ENCODE measurements at places on chromosomes 2 and 18.

DNA sequence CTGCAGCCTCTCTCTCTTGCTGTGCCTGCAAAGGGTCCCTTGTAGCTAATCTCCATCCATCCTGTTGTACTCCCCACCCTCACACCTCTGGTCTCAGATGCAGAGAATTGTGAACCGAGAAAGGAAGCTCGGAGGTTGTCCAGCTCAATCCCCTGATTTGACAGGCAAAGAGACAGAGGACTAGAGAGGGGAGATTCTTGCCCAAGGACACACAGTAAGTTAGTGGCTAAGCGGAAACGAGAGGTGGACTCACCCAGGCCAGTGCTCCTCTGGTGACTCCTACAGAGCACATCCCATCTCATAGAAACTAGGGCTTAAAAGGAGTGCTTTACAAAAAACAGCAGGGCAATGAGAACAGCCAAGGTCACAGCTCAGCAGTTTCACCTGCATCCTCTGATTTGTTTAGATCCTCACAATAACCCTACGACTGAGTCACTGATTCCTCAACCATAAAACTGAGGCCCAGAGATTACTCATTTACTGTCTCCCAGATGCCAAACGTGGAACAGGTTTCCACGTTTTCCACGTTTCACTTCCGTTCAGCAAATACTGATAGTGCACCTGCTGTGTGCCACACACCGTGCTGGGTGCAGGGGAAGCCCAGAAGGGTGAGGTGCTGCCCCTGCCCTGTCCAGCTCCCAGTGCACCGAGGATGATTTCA is 22.1 kb downstream of the EHD3 start:
- no peak for DNase-seq

DNA sequence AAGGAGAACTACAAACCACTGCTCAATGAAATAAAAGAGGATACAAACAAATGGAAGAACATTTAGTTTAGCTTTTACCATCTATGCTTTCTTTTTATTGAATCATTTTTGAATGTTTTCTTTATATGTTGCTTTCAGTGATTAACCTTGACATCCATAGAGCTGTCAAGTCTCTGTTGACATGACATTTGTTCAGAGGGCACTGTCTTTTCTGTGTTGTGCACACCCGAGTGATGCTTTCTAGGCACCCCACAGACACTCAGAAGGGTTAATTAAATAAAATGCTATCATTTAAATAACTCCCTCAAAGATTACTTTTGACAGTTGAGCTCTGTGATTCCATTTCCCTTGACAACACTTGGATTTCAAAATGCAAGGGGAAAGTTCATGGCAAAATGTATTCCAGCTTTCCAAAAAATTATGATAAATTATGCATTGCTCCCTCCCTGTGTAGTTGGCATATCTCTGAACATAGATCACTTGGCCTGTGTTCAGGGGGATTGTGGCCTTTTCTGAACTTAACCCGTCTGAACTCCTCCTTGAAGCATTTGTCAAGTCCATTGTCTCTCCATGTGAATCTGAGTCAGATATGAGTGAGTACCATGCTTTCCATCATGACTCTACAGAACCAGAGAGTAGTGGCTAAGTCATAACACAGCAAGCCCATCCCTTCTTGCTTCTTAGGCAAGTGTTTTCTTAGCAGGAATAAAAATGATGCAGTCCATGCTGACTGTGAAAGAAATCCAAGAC is 372.6 kb downstream of the RPRM start:
- no peak for DNase-seq

- no peak for DNase-seq
Measured at GRCh38 chr2:104375206-104375605, 478.7 kb upstream of the POU3F3 start.

- peak; percentile 96 for DNase-seq
Measured at GRCh38 chr2:111698743-111699554, 185.0 kb downstream of the ANAPC1 start.

- no peak for DNase-seq
Measured at GRCh38 chr2:98088261-98088660, 1.3 kb downstream of the VWA3B start.

DNA sequence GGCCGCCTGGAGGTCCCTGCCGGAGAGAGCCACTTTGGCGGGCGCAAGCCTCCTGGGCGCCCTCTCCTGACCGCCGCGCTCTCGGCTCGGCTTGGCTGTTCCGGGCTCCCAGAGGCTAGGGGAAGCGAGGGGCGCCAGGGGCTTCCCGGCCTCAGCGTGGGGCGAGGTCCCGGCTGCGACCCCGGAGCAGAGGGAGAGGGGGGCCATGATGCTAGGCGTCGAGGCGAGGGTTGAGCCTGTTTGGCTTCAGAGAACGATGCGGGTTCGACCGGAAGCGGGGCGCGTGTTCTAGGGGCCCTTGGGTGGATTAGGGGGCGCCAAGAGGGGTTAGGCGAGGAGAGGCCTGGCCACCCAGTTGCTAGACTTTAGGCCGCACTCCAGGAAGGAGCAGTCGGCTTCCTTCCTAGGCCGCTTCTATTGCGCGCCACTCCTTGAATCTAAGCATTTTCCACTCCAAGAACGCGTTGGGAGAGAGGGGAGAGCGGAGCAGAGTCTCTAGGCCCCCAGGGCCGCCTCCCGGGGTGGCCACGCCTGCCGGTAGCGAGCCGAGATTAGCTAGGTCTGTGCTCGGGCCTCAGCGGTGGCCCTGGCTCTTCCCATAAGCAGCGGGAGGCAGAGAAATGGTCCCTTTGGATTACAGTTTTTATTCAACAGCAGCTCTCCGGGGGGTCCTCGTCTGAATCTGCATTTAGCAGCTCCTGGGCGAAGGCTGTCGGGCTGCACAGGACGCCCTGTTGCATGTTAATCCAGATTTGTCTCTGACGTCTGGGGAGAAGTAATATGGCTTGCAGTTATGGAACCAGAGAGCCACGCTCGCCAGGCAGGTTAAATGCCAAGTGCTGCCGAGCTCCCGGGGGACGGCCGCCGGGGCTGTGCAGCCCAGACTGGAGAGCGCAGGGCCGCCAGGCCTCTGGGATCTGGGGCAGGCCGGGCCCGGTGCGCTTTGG is 11.3 kb downstream of the MEIS1 start:
- DNase-seq = no peak

- DNase-seq = no peak
Measured at GRCh38 chr18:5317186-5317585, 21.7 kb upstream of the ZBTB14 start.

DNA sequence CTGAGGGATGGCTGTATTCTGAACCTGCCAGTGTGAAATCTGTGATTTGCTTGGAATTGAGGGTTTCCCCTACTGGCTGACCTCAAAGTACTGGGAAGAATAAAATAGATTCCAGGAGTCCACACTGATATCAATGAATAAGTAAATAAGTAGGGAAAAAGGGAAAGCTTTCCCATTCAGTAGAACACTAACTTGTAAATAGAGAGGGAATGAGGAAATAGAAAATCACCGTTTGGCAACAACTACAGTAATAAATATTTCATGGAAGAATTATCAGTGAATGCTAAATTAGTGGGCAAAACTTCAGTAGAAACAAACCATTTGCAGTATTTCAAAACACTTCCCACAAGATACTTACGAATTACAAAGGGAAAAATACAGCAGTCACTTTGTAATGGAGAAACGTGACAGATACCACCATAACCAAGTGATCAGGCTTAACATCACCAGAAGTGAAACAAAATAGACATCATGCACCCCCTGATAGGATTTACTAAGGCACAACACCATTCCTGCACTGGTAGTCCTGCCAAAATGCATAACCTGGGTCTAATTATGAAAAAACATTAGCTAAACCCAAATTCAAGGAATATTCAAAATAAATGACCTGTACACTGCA is 88.5 kb downstream of the ICA1L start:
- no peak for DNase-seq

DNA sequence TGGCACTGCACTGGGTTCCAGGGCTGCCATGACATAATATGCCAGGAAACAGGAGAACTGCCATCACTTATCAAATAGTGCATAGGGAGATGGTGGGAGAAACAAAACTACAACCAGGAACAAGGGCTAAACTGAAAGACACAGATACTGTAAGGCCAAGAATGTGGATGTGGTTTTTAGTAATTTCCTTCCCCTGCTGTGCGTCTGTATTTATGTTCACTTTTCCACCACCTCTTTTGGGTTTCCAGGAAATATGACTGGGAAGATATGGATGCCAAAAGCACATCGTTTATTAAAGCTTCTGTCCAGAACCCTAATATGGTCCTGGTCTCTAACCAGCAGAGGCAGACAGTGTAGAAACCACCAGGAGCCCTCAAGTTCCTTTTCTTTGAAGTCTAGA is 759.7 kb upstream of the FANCL start:
- DNase-seq = no peak

- no peak for DNase-seq
Measured at GRCh38 chr2:187586011-187586641, 31.9 kb upstream of the TFPI start.

DNA sequence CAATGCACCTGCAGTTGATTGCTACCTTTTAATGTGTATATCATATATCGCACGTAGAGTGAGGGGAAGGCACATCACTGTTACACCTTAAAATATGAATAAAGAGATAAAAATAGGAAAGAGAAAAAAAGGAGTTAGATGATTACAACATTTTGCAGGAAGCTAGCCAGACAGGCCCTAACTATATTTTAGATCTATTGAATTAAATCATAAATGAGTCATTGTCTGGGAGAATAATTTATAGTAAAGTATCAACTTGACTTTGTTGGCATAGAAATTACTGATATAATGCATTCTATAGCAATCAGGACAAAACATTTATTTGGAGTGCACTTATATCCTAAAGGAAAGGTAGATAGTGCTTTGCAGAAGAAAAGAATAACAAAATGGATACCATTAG is 384.9 kb upstream of the NXPH2 start:
- no peak for DNase-seq

- no peak for DNase-seq
Measured at GRCh38 chr2:197286805-197287595, 23.6 kb downstream of the ANKRD44 start.

DNA sequence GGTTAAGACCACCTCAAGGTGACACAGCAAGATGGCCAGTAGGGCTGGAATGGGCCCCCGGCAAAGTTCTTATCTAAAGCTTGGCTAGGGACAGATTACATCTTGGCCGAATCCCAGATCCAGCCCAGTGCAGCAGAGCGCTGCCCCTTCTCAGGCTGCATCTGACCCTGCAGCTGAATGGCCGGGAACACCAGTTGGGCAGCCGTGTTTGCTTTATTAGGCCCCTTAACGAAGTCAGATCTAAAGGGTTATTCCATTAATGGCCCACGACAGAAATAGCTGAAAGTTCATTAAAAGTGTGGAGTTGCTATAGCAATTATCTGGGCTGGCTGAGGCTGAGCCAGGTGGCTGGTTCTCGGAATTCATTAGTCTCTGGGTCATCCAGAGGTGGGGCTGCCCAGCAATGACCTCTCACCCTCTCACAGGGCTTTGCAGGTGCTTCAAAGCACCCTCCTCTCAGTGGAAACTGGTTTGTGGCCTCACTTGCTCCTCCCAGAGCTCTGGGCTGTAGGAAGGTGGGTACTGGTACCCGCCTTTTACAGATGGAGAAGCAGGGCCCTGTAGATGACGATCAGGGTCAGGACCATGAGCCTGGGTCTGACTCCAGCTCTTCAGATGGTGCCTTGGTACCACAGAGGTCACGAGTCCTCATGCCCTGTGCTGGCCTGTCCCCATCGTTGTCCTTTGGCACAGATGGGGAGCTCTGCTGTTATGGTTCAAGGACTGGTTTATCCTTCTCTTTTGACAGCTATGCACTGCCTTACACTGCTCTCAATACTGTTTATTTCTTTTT is 68.8 kb downstream of the EMX1 start:
- DNase-seq = no peak

GRCh38 chr2:218405746-218406208 is 6.1 kb downstream of the CTDSP1 start:
- DNase-seq = no peak

DNA sequence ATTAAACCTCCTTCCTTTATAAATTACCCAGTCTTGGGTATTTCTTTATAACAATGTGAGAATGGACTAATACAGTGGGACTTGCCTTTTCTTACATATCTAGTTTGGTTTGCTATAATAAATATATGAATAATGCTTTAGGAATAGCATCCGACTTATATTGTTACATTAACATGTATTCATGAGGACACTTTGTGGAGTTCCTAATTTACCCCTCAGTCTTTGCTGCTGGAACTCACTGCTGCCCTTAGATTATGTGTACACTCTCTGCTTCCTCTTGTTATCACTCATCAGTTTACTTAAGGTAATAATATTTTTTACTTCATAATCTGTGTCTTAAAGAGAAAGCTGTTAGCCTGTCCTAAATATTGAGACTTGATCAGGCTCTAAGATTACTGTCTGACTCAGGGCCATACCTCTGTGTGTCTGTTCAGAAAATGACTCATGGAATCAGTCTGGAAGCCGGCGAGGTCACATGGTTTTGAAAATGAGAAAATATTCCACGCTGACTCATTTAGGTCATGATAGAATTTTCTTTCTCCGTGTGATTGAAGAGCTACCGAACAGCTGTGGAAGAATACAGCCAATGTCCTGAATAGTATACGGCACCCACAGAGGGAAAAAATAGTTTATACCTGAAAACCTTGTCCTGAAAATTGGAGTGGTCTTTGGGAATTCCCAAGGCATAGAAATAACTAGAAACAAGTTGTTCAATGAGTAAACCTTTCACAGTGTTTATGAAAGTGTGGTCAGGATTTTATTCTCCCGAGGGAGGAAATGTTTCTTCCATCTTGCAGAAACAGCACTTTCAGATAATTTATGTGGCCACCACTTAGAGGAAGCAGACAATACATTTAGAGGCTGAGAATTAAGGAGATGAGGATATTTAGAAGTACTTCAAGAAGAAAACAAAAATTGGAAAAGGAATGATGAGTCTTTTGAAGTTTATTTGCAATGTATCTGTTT is 156.4 kb downstream of the DSEL start:
- no peak for DNase-seq

GRCh38 chr2:69305712-69306392 is 81.2 kb downstream of the GFPT1 start:
- DNase-seq = no peak

DNA sequence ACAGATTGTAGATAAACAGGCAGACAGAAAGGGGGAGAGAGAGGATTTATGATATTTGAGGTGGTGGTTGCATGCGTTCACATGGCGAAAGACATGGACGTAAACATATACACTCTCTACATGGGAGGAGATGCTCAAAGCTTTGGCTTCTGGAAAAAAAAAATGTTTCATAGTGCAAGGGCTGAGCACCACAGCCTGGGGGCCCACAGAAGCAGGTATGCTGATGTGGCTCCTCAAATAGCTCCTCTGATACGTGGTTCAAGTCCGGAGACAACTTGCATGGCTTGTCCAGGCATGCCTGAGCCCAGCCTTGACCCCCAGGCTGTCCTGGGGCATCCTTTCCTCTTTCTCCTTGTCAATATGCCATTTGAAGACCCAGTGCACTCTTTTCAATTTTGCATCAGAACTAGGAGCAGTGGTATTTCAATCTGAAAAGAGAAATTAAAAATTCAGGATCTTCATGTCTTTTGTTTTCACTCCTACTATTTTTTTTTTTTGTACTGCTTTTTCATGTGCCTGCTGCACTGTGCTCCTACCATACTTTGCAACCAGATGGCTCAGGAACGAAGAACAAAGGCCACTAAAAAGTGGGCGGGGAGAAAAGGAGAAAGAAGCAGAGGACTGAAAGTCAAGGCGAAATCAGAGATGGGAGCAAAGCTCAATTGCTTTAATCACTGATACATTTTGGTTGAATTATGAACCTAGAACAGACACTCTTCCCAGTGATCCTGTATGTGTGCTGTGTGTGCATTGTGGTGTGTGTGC is 495.7 kb upstream of the TCF4 start:
- DNase-seq = peak; percentile 92

All from NCI-H2171 treated with DMSO at 0.1 percent for 48 hours (cell line).